ENCODE measurements at places on chromosomes 6 and 20.

- no peak for DNase-seq
Observed at GRCh38 chr6:106773522-106773921, 144.1 kb downstream of the QRSL1 start.

- no peak for DNase-seq
Observed at GRCh38 chr6:40640599-40641227, 53.5 kb upstream of the LRFN2 start.

- DNase-seq, result no peak
Observed at GRCh38 chr6:111662072-111662793, 56.6 kb upstream of the TRAF3IP2 start.

GRCh38 chr20:50340541-50340940 lies 149.9 kb downstream of the CEBPB start:
- no peak for DNase-seq

- no peak for DNase-seq
Observed at GRCh38 chr6:67501755-67502154, 1133.3 kb upstream of the ADGRB3 start.

GRCh38 chr6:32371229-32371628 lies 474 bp downstream of the TSBP1 start:
- DNase-seq, result no peak

DNA sequence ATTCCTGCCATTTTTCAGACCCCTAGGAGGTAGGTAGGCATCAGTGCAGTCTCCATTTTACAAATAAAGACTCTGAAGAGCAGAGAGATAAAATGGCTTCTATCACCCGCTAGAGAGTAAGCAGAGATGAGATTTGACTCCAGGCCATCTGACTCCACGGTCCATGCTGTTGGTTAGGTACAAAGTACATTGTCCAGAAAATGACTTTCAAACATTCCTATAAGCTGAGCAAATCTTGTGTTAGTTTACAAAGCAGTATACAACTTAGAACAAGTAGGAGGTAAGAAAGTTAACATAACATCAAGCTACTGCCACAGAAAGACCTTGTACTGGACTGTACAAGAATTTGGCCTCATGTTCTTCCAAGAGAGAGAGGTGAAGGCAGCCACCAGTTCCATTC lies 14.9 kb downstream of the BTN1A1 start:
- DNase-seq, result no peak

DNA sequence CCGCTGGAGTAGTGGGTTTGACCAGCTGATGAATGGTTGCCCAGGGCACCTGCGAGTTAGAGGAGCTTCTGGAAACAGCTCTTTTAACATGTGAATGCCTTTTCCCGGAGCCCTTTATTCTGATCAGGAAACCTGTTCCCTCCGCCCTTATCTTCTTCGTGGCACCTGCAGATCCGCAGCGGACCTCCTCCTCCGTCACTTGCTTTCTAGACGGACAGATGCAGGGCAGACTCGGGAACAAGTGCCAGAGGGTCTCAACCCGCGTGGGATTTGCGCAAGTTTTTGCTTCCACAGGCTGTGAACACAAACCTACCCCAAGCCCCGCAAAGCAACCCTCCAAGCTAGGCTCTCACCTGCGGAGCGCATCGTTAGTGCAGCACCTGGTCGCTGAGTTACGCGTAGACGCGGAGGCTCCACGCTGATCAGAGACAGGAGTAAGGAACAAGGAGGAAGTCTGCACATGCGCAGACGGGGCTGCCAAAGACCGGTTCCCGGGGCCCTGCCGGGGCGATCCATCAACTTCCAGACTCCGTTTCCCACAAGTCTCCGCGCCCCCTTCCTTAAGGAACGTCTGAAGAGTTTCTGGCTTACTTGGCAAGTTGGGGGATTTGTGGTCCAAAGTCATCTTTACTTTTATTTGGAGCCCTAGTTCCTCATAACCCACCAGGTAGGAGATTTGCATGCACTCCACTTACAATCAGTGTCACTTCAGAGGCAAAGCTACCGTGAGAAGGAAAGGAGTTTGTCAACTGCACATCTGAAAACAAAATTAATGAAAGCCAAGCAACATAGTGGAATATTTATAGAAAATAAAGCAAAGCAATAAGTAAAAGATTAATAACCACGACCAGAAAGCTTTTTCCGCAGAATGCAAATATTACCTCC lies 52.7 kb upstream of the ELMO2 start:
- DNase-seq, result no peak

- no peak for DNase-seq
Observed at GRCh38 chr20:20843982-20844381, 131.5 kb upstream of the RALGAPA2 start.

DNA sequence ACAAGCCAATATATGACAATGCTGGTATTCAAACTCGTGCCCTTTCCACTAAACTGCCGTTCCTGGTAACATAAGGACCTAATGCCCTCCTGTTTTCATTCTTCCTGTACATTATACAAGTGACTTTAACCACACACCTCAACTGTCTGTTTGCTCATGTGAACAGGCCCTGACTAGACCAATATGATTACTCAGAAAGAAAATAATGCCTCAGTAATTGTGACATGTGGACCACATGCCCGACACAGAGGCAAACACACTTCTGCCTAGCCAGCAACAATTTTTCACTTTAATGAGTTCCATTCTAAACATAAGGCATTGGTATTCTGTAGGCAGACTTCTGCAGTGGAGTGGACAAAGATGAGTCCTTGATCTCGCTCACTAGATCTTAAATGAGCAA lies 30.0 kb downstream of the SLC22A16 start:
- DNase-seq, result no peak

- DNase-seq, result no peak
Observed at GRCh38 chr20:32959351-32960221, 44.6 kb downstream of the SUN5 start.

DNA sequence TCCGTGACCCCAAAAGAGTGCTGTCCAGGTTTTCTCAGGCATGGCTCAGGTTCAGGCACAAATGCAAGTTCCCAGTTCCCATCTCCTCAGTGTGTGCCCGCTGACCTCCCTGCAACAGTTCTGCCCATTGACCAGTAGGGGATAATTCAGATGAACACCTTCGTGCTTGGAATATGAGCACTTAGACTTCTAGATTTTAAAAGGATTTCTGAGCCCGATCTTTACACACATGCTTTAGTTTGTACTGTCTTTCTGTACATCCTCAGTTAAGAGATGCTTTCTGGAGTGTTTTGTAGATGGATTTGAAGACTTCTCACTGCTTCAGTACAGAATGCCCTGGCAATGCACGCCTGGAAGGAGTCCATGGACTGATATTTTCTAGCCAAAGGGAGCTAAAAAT lies 239.6 kb upstream of the PLCB4 start:
- no peak for DNase-seq

GRCh38 chr6:40671694-40672050 lies 84.5 kb upstream of the LRFN2 start:
- no peak for DNase-seq

DNA sequence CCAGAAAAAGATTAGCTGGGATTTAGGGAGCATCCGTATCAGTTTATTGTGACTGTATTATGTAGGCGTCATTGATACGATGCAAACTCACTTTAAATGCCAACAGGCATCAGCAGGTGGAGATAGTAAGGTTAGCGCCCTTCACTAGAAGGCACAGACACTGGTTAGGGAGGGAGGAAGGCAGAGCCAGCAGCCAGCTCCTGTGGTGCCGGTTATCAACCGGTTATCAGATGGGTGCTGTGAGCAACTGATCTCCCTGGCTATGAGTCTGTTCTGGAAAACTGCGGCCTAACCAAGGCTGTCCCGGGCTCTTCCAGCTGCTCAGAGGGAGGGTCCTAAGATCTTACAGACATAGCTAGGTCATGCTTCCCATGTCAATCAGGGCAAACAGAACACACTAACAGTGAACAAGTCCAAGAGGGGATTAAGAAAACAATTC lies 47.5 kb upstream of the CD93 start:
- no peak for DNase-seq

- DNase-seq, result no peak
Observed at GRCh38 chr6:43747784-43748183, 22.2 kb upstream of the VEGFA start.

- DNase-seq, result no peak
Observed at GRCh38 chr6:231779-232178, 60.5 kb upstream of the DUSP22 start.

GRCh38 chr6:136160250-136160649 lies 89.9 kb downstream of the MTFR2 start:
- no peak for DNase-seq

- peak; percentile 18 for DNase-seq
Observed at GRCh38 chr20:16517946-16518783, 55.1 kb downstream of the KIF16B start.

GRCh38 chr6:104537180-104537579 lies 322.5 kb downstream of the HACE1 start:
- DNase-seq, result no peak

- DNase-seq, result no peak
Observed at GRCh38 chr20:58033026-58033536, 195.4 kb downstream of the ANKRD60 start.

DNA sequence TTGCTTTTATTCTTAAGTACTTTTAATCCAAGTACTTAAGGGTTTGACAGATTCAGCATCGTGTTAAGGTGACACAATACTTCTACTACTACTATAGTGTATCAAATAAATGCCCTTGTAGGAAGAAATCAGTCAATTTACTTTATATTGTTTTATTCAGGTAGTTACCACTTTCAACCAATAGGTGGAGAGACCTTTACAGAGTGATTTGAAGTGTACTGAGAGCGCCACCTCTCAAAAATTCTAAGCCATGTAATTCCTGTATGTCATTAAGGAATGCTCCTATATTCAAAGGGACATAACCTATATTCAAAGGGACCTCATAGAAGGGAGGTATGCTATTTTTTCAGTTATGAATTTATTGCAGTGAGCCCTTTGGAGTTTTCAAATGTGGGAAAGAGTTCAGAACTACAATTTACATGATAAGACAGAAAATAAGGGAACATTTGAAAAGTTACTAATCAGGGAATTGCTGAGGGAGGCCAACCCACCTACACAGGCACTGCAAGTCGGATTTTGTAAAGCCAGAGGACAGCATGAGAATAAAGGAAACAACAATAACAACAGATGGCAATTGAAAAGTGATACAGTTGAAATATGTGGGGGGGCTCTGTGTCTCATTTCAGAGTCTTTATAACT lies 955.6 kb downstream of the TBC1D32 start:
- peak; percentile 4 for DNase-seq

GRCh38 chr6:21384216-21384615 lies 209.3 kb upstream of the SOX4 start:
- DNase-seq, result no peak

- DNase-seq, result no peak
Observed at GRCh38 chr6:116221067-116221466, 32.8 kb downstream of the TSPYL4 start.

DNA sequence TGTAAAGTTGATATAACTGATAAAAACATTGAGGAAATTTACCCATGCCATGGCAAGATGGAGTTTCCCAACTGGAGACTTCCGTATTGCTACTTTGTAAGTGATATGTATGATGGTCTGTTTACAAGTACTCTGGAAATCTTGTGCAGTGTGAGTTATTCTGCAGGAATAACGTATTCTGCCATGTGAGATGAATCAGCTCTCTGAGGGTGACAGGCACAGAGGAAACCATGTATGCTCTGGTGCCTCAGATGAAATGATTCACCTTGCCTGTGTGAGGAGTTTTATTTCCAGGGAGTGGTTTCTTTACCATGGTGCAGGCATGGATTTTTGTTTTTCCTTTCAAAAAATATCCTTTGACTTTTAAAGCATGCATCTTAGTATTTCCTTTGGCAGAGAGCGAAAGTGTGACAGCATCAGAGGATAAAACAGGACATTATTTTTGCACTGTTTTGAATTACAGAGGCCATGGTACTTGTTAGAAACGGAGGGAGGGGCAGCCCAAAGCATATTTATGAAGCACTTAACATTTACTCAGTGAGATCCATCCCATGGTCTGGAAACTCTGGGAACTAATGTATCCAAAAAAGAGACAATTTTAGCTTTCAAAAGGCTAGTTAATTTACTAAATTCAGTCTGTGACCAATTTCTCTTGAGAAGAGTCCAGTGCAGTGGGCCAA lies 36.0 kb upstream of the MTRF1L start:
- no peak for DNase-seq

DNA sequence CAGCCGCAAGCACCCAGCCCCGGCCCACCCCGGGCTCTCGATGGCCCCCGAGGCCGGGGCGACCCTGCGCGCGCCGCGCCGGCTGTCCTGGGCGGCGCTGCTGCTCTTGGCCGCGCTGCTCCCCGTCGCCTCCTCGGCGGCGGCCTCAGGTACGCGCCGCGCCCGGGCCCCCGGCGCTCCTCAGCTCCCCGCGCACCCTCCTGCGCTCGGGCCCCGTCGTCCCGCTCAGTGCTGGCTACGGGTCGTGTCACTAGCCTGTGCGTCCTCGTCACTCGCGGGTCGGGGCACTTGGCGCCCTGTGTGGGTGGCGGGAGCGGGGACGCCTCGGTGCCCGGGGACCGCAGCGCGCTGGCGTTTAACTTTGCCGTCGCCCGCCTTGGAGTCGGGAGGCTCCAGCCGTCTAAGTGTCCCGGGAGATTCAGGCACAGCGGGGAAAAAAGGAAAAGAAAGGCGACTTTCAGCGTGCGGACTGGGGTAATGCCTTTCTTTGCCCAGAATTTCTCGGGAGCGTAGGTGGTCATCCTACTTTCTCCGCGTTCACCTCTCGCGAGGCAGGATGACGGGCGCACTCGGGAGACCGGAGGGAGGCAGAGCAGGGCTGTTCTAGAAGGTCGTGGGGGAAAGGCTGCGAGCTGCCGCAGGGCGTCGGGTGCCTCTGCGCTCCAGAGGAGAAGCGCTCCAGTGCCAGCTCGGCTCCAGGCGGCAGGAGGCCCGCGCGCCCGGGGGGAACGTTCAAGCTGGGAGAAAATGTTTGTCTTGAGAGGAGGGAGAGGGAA lies 545 bp downstream of the FNDC1 start:
- DNase-seq, result no peak

DNA sequence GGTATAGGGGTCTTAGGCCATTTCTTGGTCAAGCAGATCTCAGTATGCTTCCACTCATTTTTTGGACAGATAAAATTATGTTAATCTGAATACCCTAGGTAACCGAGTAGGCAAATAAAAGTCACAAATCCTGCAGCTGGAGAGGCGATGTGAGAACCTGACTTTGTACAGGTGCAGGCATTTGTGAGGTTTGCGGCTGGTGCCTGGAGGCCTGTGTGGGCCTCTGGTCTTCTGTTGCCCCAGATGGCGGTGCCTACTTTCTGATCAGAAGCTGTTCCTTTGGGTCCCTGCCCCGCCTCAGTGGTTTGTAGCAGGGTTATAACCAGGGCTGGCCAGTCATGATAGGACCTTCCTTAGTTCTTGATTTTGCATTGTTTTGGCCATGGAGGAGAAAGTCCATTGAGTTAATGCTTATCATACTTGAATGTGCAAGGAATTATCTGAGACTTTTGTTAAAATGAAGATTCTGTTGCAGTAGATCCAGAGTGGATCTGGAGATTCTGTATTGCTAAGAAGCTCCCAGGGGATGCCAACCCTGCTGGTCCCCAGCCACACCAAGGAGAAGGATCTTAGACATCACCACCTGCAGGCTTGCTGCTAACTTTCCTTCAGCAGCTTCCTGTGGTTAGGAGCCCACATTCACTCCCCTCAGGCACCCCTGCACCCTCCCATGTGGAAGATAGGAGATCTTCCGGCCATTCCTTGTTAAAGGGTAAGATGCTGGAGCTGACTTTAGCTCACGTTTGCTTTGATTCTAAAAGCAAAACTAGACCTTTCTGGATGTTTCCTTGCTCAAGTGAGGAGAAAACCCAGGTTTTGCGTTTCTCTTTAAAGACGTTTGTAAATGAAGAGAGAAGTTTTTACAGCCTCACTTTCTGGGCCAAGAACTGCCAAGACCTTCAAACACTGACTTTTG lies 50.7 kb downstream of the LRRC1 start:
- DNase-seq, result no peak
